ENCODE measurements at places on chromosomes 2 and 18.

DNA sequence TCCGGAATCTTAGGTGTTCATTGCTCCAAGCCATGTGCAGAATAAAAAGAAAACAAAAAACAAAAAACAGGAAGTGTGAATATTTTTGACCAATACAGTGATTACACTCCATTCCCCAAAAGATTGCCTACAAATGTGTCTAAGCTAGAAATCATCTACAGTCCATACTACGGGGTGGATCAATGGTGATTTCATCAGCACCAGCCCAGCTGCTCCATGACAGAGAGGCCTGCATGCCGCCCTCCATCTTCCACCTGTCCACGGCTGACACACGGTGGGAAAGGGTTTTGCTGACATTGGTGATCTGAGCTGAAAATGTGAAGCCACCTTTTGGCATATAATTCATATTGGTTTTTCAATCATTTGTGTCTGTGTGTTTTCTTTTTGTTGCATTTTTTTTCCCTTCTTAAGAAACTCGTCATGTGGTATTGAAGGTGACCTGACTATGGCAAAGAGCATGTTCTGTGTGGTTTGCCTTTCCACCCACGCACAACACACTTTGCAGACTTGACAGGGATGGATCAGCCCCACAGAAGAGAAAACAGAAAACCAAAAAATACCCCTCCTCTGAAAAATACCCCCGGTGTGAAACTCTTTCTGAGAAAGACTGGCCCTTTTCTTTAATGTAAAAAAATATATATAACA is 533.1 kb downstream of the RNF144A start:
- DNase-seq: no peak

- DNase-seq: no peak
Measured at GRCh38 chr2:20145497-20146193, 79.3 kb downstream of the SDC1 start.

DNA sequence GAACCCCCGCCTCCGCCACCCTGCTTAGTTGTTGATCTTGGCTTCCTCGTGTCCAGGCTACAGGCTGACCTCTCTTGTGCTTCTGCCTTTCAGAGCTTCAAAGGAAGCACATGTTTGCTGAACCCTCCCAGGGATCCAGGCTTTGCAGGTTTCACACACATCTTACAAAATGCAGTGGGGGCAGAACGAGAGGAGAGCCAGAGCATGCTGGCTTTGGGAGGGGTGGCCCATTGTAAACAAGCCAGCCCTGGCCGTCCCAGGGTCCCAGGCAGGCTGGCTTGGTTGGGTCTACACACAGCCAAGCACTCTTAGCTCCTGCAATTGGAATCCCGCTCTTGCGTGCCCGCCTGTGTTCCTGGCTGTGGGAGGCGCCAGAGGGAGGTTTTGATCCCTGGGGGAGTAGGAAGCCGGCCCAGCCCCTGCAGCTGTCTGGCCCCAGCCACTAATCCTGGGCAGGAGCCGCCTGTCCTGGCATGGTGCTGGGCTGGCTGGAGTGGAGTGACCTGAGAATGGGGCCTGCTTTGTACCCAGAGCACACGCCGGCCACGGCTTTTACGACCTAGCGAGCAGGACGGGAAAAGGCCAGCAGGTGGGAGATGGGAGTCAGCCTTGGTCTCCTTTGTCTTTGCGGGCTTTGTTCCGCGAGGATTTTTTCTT is 53.9 kb downstream of the SH3BP4 start:
- peak; percentile 85 for DNase-seq

DNA sequence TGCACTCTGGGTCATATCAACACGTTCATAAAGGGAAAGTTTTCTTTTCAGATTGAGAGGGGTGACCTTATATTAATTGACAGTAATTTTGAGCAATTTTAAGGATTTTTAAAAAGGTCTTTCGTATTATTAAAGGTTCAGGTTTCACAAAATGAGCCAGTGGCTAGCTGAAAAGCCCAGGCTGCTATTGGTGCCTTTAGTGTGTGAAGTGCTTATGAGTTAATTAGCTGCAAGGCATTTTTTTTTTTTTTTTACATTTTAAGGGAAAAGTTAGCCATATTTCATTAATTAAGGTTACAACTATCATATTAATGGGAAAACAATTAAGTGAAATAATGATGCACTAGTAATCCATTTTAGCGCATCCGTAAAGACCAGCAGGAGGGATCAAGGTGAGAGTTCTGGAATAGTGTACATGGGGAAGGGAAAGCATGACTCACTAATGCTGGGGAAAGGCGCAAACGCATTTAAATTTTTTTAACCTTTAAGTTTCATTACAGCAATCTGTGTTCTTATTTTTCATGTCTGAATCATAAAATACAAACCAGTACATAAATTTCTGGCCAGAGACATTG is 200.0 kb downstream of the ZNF407 start:
- DNase-seq: no peak

GRCh38 chr2:9258501-9258900 is 51.9 kb downstream of the ASAP2 start:
- DNase-seq: no peak

- DNase-seq: no peak
Measured at GRCh38 chr2:122210065-122210464, 454.6 kb downstream of the TSN start.

- no peak for DNase-seq
Measured at GRCh38 chr2:170813611-170814532, 2.8 kb upstream of the GAD1 start.

DNA sequence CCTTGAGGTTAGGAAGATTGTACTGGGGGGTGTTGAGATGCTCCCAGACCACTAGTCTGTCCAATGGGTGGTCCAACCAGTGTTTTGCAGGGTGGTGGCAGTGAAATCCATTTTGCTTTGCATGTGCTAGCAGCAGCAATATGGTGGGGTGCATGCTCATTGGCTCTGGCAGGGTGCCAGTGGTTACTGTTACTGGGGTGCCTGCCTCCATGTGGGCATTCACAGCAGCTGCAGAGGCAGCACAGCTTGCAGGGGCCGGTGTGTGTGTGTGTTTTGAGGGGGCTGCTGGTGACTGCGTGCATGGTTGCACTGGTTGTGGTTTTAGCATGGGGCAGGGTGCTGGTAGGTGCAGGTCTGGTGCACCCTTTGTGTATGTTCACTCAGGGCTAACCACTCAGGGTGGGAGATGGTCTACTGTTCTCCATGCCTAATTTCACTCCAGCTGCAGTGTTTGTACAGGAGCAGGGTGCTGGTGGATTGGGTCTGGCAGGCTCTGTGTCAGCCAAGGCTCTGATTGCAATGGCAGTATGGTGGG is 265.4 kb downstream of the NUP35 start:
- no peak for DNase-seq

DNA sequence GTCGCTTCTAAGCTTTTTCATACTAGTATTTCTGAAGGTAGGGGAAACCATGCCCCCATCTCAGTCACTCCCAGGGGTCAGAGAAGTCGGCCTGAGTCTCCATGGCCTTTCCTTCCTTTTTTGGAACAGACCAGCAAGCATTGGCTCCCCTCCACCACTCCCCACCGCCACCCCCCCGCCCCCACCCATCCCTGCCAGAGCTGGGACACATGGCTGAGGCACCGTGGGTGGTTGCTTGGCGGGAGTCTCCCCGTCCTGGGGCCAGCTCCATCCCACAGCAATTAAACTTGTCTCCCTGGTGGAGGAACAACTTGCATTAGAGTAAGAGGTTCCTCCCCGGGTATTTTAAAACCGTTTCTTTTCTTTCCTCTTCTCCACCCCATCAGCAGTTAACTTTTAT is 100.8 kb upstream of the TFPI start:
- DNase-seq: peak; percentile 67

- no peak for DNase-seq
Measured at GRCh38 chr2:139805441-139805840, 1025.3 kb upstream of the NXPH2 start.

GRCh38 chr2:6446938-6447608 is 418.6 kb downstream of the CMPK2 start:
- no peak for DNase-seq

DNA sequence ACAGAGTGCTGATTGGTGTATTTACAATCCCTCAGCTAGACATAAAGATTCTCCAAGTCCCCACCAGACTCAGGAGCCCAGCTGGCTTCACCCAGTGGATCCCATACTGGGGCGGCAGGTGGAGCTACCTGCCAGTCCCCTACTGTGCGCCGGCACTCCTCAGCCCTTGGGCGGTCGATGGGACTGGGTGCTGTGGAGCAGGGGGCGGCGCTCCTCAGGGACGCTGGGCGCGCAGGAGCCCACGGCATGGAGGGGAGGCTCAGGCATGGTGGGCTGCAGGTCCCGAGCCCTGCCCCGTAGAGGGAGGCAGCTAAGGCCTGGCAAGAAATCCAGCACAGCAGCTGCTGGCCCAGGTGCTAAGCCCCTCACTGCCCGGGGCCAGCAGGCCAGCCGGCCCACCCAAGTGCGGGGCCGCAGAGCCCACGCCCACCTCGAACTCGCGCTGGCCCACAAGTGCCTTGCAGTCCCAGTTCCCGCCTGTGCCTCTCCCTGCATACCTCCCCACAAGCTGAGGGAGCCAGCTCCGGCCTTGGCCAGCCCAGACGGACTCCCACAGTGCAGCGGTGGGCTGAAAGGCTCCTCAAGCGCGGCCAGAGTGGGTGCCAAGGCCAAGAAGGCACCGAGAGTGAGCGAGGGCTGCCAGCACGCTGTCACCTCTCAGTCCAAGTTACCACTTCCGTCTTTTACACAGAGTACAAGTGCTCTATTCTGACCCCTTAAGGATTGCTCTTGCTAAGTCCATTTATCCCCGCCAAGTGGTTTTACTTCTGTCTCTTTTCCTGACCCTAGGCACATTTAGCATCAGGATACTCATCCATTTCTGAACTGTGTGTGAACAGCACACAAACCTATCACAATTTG is 1.7 kb upstream of the RPE start:
- DNase-seq: peak; percentile 44

GRCh38 chr18:59143441-59143840 is 3.8 kb downstream of the SEC11C start:
- DNase-seq: no peak

DNA sequence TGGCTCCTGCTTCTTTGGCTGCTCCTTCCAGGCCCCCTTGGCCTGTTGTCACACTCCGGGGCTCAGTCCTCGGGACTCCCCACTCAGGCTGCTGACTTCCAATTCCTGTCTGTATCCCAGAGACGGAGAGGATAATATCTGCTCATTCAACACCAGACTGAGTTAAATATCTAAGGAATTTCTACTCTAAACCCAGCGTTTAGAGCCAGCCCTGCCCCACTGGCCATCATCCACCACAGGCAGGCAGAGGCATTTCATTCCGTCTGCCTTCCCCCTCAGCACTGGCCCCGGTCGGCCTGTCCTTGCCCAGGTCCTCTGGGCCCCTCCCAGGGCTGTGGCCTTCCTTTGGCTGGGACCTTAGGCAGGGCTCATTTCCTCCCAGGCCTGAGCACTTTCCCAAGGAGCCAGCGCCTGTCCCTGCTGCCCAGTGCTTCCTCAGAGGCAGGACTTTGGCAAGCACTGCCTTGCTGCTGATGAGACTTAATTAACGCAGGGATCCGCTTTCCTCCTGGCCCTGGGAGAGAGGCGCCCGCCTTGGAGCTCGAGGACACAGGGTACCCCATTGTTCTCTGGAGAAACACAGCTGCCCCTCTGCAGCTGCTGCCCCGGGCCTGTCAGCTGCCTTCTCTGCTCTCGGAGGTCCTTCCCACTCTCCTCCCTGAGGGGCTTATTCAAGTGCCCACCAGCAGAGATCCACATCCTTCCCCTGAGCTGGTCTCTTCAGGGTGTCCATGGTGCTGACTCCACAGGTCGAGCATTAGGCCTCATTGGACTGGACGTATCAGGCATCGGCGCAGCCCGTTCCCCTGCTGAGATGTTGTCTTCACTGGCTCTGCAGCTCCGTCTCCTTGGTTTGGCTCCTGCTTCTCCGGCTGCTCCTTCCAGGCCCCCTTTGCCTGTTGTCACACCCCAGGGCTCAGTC is 42.8 kb downstream of the ATOH8 start:
- DNase-seq: peak; percentile 92

DNA sequence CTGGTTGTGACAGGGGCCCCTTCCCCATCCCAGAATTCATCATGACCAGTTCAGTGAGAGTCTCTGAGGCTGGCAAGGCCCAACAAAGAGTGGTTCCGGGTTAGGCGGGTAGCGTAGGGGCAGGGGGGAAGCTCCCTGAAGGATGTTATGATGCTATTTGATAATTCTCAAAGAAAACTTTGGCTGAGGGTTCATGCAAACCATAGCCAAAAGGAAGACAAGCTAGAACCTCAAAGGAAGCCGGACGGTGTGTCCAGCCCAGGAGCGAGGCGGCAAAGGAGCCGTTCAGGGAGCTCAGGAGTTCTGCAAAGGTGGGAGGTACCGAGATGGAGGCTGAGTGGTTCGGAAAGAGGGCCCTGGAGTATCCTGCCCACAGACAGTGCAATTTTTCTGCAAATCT is 226.8 kb upstream of the RAB6C start:
- DNase-seq: no peak

GRCh38 chr2:239263669-239264491 is 136.9 kb downstream of the HDAC4 start:
- DNase-seq: no peak

- DNase-seq: no peak
Measured at GRCh38 chr2:61732787-61733186, 121.1 kb downstream of the FAM161A start.

GRCh38 chr2:216149741-216150140 is 40.6 kb downstream of the XRCC5 start:
- DNase-seq: no peak

DNA sequence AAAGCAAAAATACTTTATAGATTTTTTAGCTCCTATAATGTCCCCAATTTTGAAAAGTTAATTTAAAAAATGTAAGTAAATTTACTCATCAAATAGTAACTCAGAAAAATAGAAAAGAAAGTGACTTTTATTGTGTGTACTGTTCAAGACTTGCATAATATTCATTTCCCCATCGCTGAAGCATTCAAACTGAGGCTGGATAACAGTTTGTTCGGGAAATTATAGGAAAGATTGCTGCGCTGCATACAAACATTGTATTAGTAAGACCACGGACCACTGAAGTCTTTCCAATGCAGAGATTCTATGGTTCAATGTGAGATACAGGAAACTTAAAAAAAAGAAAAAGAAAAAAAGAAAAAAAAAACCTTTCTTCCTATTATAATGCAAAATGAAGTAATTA is 10.4 kb downstream of the STK17B start:
- DNase-seq: no peak

- DNase-seq: no peak
Measured at GRCh38 chr18:64258111-64258650, 109.3 kb upstream of the LINC00305 start.

- DNase-seq: no peak
Measured at GRCh38 chr2:38747007-38747424, 4.1 kb downstream of the SRSF7 start.

DNA sequence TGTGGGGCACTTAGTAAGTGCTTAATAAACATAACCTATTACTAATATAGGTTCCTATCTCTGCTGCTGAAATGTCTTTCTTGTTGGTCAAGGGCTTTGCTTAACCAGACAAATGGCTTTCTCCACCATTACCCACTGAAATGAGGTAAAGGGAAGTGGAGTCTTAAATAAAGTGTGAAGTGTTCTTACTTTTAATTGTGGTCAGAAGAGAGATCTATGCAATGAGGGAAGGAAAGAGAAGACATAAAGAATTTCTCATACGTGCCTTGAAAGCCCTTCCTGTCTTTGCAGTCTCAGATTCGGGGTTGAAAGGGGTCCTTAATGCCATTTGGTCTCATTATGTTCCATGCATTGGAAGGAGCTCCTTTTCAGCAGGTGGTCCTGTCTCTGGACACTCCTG is 6.9 kb upstream of the CXCR4 start:
- no peak for DNase-seq

All from right cardiac atrium (tissue), 5 donors.